ENCODE measurements at places on chromosomes 2 and 18.
A peak's percentile ranks its signal among the peaks of the same experiment; 100 is the strongest.

- DNase-seq = peak; percentile 33
Observed at GRCh38 chr2:51795248-51795888, 763.4 kb upstream of the NRXN1 start.

DNA sequence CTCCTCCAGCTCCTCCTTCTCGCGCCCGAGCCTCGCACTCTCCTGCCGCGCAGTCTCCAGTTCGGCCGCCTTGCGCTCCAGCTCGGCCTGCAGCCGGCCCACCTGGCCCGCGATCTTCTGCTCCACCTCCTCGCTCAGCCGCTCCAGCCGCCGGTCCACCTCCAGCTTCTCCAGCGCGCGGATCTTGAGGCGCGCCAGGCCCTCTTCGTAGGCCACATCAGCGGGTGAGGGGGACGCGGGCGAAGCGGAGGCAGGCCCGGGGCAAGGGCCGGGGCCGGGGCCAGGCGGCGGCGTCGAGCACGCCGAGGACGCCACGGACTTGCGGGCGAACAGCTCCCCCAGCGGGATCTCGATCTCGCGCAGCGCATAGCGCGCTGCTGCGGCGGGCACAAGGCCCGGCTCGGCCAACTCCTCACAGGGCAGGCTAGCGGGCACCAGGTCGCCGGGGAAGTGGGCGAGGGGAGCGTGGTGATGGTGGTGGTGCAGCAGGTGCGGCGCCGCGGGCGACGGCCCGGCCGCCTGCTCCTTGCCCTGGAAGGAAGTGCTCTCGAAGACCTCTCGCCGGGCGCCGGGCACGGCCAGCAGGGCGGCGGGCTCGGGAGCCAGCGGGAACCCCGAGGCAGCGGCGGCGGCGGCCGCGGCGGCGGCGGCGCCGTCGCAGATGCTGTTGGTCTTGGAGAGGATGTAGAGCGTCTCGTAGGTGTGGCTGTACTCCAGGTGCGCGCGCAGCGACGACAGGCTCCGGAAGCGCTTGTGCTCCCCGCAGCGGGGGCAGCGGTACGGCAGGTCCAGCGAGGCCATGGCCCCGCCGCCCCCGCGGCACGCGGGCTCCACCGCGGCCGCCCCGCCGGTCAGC lies 15.2 kb downstream of the FBXO41 start:
- no peak for DNase-seq

DNA sequence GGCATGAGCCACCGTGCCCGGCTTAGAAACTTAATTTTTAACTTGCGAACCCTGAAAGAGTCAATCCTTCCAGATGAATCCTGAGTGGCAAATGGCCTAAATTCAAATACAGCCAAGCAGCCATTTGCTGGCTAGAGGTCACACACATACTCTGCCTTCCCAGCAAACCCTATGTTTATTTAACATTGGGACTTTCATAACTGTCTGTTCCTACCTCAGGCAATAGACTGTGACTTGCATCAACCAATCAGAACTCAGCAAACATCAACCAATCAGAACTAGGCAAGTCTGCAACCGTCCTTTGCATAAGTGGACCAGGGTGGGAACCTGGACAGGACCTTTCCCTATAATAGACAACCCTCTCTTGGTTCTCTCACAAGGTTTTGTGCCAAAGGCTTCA lies 127.5 kb downstream of the DTNB start:
- DNase-seq = no peak

- DNase-seq = no peak
Observed at GRCh38 chr2:70779911-70780545, 10.4 kb downstream of the FIGLA start.

DNA sequence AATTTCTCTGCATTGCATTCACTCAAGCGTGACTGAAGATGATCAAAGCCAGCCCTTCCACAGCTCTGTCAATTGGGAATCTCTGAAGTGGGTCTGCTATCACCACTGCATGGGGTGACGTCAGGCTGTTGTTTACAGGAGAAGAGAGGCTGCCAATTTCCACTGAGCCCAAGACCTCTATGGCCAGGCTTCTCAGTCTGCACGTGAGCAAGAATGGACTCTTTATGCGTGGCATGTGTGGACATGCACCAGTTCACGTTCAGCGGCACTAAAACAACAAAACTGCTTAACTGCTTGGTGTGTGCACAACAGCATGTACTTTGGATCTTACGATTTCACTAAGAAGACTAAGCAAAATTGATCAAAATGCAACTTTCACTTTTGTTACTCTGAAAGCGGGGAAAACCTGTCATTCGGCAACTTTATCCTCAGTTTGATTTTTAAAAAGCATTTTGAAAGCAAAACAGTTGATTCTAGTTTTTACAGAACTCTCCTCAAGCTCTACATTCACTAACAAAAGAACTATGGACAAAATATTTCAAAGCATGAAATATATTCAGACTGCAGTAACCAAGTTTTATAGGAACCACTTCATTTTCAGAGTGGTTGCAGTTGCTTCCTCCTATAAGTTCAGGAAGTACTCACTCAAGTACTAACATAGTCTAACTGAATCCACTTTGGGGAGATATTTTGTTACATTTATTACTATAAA lies 77.0 kb upstream of the SERTAD2 start:
- DNase-seq = no peak

- DNase-seq = no peak
Observed at GRCh38 chr2:196587056-196587455, 52.5 kb upstream of the CCDC150 start.

GRCh38 chr2:72981536-72981935 lies 64.2 kb downstream of the EMX1 start:
- DNase-seq = no peak
